Inflammatory macrophage treated with lipopolysaccharide for 4 hours (primary cell): ENCODE measurements at places on chromosomes 3 and 15.

GRCh38 chr3:189632242-189632641 lies 1.1 kb downstream of the TP63 start:
- DNase-seq: no peak

DNA sequence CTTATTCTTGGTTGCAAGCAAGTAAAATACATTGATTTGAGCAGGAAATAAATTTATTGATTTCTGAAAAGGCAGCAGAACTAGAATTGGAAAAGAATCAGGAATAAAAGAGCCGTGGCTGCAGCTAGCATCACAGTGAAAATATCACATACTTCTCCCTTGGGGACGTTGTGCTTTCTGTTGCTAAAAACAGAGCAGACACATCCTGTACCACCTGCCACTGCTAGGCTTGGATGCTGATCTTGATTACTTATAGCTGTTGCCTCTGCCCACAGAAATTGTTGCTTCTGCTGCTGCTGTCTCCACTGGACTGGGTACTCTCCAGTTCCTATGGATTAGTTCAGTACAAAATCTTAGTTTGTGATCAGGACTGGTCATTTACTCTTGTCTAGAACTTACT lies 283.8 kb downstream of the C3orf38 start:
- no peak for DNase-seq

DNA sequence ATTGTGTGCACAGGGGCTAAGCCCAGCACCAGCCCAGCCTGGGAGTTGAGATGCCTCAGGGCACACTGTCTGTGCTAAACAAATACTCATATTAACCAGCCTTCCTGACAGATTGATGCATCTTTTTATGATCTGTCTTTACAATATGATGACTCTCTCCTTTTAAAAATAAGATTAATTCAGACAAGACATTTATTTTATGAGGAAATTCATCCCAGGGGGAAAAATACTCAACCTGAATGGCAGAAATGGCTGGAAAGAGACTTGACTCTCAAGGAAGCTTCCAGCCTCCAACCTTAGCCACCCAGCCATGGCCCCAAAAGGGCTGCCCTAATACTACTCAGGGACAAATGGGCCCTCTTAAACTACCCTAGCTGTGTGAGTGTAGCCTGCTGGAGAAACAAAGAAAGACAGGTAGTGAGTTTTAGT lies 46.9 kb downstream of the NOX5 start:
- no peak for DNase-seq

DNA sequence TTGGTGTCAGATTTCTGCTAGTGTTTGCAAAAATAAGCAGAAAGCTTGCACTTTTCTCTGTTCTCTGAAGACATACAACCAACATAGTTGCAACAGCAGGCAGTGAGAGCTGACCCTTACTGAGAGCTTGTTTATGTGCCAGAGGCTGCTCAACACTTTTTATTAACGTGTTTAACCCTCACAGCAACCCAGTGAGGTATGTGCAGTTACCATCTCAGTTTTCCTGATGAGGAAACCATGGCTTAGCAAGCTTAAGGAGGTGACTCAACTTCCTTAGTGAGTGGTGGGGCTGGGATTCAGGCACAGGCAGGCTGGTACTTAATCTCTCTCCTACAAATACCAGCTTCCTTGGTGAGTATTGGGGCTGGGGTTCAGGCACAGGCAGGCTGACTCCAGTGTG lies 158.1 kb upstream of the CTDSPL start:
- no peak for DNase-seq

GRCh38 chr3:129502641-129503408 lies 25.6 kb upstream of the RHO start:
- no peak for DNase-seq

DNA sequence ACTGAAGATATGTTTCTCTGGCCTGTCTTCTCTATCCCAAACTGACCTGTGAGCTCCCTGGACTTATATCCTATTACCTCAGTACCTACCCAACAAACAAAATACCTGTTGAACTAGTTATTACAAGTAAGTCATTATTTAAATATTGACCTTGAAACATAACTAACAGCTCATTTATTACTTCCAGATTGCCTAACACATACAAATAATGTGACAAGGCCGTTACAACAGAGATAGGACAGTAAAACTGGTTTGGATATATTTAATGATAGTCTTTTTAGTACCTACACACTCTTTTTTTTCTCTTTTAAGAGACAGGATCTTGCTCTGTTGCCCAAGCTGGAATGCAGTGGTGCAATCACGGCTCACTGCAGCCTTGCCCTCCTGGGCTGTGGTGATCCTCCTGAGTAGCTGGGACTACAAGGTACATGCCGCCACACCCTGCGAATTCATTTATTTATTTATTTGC lies 145.0 kb downstream of the ADAM10 start:
- DNase-seq: no peak

DNA sequence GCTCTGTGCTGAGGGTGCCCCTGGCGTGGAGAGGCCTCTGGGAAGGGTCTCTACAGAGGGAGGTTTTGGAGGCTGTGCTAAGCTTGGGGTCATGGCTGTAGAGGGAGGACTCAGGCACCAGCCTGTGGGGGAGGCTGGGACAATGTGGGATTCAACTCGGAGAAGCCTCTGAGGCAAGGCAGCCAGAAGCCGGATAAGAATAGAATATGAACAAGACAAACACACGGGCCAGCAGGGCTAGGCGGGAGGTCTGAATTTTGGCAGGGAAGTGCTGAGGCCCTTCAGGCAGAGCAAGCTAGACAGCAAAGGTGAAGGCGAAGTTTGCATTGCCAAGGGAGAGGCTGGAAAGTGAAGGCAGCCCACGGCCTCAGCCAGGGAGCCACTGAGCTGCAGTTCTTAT lies 612.1 kb upstream of the NR2F2 start:
- DNase-seq: no peak

DNA sequence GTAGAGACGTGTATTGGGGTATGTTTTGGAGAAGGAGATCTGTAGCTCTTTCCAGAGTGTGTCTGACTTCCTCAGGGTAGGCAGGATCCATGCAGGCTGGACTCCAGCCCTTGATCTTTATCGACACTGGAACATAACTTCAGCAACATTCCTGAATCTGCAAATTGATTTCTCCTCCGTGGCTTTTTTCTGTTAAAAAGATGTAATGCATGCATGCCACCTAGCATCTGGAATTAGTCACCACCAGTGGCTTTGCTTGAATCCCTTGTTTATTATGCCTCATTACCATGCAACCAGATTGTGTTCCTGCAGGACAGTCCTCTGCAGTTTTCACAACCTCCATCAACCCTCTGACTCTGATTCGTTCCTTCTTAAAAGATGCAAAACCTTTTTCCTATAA lies 86.1 kb downstream of the CCNL1 start:
- no peak for DNase-seq

- no peak for DNase-seq
Observed at GRCh38 chr3:170768334-170768801, 101.6 kb downstream of the RPL22L1 start.

- DNase-seq: no peak
Observed at GRCh38 chr3:179961703-179962078, 75.0 kb downstream of the PEX5L start.

GRCh38 chr3:197709135-197709534 lies 27.6 kb downstream of the RUBCN start:
- DNase-seq: peak; percentile 64

DNA sequence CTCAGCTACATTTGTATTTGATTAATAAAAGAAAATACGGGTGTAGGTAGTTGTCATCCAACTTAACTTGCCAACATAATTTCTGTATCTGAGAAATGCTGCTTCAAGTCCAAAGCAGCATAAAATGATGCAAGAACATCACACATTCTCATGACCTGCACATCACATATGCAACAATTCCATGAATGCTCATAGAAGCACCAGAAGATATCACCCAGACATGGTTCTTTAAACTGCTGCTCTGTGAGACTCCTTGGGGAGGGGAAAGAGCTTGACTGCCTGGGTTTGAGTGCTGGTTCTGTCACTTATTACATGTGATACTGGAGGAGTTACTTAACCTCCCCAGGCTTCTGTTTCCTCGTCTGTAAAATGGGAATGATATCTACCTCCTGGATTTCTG lies 39.4 kb downstream of the CHST14 start:
- no peak for DNase-seq

GRCh38 chr3:143084856-143085731 lies 34.5 kb upstream of the CHST2 start:
- DNase-seq: peak; percentile 95

- no peak for DNase-seq
Observed at GRCh38 chr3:77071809-77072208, 31.9 kb downstream of the ROBO2 start.

GRCh38 chr15:25859838-25860645 lies 3.1 kb downstream of the ATP10A start:
- DNase-seq: no peak

GRCh38 chr3:171879472-171879871 lies 36.3 kb downstream of the TMEM212 start:
- no peak for DNase-seq

DNA sequence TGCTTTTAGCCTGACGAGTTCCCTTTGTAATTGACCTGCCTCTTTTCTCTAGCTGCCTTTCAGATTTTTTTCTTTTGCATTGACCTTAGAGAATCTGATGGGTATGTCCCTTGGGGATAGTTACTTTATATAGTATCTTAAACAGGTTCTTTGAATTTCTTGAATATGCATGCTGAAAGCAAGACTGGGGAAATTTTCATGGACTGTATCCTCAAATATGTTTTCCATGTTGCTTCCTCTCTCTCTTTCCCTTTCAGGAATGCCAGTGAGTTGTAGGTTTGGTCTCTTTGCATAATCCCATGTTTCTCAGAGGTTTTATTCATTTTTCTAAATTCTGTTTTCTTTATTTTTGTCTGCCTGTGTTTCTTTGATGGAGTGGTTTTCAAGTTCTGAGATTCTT lies 81.8 kb upstream of the CPNE4 start:
- no peak for DNase-seq

DNA sequence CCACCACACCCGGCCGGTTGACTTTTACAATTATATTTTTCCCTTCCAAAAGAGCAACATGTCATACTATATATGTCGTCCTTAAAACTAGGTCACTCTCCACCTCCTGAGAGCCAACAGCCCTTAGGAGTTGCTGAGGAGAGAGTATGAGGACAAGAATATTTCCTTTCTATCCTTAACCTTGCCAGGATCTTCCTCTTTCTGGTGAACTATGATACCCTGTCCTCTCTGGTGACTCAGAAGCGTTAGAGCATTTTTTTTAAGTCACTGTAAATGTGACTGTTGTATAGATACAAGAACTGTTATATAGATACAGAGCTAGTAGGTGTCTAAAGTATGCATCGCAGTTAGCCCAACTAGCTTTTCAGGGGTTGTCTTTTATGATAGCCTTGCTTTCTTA lies 33.7 kb upstream of the MTHFS start:
- DNase-seq: peak; percentile 82

DNA sequence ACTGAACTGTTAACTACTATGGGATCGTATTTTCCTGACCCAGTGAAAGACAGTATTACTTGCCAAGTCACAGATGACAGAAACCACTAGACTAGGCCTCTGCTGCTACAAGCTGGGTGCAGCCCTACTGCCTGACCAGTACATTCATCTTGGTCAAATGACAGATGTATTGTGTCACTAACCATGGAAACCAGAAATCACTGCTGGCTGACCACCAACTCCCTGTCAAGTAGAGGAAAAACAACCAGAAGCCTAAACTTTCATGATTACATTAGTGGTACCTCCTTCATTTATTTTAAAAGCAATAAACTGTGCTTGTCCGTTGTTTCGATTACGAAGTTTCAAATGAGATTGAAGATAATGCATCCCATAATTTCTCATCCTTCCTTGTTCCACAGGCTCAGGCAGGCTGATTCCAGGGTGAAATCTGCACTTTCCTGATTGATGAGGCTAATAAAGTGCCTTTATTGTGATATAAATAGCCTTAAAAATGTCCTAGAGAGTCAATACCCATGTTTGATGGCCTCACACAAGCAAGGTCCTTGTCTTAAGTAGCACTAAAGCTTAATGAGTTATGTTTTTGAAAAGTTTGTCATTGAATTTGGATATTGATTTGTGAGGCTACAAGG lies 309.7 kb downstream of the LSAMP start:
- no peak for DNase-seq

DNA sequence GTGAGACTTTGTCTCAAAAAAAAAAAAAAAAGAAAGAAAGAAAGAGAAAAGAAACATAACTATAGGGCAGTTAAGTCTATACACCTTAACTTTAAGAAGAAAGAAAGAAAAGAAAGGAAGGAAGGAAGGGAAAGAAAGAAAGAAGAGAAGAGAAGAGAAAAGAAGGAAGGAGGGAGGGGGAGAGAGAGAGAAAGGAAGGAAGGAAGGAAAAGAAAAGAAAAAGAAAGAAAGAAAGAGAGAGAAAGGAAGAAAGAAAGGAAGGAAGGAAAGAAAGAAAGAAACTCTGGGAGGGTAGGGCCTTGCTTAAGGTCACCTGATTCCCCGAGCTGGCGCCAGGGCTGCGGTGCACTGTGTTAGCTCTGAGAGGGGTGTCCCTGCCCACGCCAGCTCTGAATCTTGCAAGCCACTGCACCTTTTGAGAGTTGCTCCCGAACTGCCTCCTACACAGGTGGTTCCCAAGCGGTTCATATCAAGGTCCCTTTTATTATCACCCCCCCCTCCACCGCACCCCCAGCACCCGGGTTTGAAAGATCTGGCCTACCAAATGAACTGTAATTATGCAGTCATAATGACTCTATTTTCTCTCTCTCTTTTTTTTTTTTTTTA lies 39.2 kb upstream of the VPS8 start:
- DNase-seq: no peak

GRCh38 chr3:16455966-16456365 lies 57.5 kb downstream of the RFTN1 start:
- no peak for DNase-seq

DNA sequence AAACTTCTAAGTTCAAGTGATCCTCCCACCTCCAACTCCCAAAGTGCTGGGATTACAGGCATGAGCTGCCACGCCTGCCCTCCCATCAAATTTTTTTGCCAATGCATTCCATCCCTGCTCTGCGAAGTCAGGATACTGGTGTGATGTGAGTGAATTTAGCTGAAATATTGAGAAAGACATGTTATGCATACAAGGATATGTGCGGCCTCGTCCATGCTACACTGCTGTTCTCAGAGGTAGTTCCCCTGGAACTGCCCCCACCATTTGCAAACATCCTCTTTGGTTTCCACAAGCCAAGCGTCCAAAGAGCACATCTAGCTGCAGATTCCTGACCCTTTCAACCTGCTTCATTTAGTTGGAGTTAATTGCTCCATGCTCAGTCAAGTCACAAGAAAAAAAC lies 36.5 kb upstream of the BCL2A1 start:
- DNase-seq: no peak

DNA sequence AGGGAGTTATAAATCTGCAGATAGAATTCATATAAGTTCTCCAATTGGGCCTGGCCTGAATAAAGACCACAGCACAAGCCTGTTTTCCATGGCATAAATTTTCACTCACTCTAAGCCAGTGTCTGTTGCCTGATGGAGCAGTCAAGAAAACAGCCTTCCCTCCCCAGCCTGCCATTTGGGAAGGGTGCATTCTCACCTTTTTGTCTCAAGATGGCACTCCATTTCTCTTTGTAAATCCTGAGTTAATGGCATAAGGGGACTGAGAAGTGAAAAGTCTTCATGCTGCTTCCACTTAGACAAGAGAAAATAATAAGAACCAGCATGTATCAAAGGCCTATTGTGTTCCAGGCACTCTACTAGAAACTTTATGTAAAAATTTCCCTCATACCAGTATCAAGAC lies 115.6 kb upstream of the MANF start:
- no peak for DNase-seq

- no peak for DNase-seq
Observed at GRCh38 chr15:62403164-62403809, 238.2 kb upstream of the C2CD4B start.

- no peak for DNase-seq
Observed at GRCh38 chr3:87792534-87793336, 266.1 kb downstream of the CGGBP1 start.
